ENCODE measurements at places on chromosomes 3 and 15.

DNA sequence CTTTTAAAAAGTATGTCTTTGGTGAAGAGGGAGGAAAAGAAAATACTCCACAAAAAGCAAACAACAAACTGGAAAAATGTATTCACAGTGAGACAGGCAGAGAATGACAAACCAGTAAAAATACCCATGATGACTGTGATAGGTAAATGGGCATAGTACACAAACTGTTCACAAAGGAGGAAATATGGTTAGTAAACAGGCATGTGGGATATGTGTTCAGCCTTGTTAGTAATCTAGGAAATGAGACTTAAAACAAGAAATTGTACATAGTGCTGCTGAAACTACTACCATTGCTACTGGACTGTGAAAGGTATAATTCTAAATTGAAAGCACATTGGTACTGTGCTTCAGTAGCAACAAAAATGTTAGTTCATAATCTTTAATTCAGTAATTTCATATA is 50.1 kb downstream of the UBE2E2 start:
- no peak for DNase-seq

- no peak for DNase-seq
Observed at GRCh38 chr3:27213450-27213849, 155.7 kb downstream of the NEK10 start.

- no peak for DNase-seq
Observed at GRCh38 chr3:127038466-127038865, 55.6 kb downstream of the PLXNA1 start.

DNA sequence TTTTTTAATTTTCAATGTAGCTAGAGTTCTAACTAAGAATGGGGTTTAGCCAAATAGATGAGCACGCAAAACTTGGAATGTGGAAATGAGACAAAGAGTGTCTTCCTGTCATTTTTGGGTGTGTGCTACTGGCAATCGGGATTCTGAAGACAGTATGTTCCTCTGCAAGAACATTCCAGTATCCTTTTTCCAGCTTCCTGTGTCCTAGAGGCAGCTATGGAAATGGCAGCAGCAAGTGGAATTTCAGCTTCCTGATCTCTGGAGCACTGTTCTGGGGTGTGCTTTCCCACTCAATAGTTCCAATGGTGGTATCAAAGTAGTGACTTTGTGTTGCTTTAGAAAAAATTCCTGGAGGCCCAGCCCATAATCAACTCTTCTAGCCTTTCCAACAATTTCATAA is 642.9 kb upstream of the KCNMB2 start:
- DNase-seq: no peak

GRCh38 chr3:195099951-195100785 is 170.8 kb downstream of the XXYLT1 start:
- no peak for DNase-seq

DNA sequence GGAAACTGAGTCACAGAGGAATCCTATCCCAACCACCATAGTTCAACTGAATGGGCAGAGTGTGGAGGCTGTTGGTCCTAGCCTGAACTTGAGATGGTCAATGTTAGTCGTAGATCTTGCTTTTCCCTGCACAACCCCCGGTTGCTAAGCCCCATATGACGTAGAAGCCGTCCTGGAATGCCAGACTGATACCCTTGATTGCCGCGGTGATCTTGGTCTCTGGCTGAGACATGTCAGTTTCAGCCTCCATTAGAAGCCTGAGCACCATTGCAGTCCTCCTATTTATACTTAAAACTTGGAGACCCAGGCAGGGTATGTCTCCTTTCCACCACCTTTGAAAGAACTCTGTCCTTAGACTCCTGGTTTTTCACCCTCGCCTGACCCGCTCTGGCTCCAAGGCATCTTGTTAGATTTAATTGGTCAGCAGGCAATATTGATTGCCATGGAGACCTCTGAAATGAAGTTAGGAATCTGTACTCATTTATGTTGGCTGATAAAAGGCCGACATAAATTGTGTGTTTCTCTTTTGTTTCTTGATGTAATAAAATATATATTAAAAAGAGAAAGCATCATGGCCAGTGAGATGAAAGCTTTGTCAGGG is 53.4 kb downstream of the RPLP1 start:
- DNase-seq: no peak

DNA sequence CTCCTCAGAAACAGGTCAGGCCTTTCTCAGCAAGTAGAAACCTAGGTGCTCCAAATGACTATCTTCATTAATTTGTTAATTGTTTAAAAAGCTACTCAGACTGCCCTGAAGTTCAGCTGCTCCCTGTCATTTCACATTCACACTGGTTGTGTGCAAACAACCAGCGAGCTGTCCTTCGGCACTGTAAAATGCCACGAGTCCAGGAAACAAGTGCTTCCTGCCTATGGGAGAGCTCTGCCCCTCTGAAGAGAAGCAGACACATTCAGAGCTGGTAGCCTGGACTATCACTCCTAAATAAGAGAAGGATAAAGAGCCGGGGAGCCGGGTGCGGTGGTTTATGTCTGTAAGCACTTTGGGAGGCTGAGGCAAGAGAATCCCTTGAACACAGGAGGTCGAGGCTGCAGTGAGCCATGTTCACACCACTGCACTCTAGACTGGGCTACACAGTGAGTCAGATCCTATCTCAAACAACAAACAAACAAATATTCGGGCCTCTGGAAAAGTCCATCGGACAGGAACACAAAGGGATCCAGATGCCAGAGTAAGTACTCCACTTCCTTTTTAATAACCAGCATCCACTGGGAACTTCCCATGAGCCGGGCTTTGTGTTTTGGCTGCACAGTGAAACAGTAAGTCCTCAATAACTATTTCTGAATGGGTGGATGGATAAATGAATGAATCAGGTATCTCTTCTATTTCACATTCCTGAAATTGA is 114.4 kb upstream of the WNT5A start:
- DNase-seq: no peak

- DNase-seq: no peak
Observed at GRCh38 chr3:197226179-197226578, 72.2 kb downstream of the DLG1 start.

DNA sequence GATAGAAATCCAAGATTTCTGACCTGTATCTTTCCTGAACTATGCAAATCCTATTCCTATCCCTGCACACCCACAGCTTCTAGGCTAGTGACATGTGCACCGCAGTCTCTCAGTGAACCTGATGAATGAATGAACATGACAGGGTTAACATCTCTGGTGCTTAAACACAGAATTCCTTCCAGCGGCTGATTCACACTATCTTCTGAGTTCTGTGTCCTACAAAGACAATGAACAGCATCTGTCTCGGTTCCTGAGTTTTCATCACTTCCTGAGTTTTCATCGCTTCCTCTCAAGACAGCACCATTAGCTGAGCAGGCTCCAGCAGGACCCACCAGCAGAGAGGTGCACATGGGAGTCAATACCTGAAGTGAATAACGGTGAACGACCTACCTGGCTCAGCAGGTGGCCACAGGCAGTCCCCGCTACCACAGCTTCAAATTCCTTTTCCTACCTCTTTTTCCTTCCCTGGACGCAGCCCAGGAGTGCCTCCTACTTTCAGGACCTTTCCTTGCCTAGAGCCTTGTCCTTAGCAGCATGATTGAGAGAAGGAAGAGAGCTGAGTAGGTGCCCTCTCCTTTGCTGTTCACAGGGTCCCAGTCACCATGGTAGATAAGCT is 113.5 kb downstream of the IGF2BP2 start:
- DNase-seq: no peak

- DNase-seq: no peak
Observed at GRCh38 chr3:4845882-4846281, 133.4 kb upstream of the BHLHE40 start.

DNA sequence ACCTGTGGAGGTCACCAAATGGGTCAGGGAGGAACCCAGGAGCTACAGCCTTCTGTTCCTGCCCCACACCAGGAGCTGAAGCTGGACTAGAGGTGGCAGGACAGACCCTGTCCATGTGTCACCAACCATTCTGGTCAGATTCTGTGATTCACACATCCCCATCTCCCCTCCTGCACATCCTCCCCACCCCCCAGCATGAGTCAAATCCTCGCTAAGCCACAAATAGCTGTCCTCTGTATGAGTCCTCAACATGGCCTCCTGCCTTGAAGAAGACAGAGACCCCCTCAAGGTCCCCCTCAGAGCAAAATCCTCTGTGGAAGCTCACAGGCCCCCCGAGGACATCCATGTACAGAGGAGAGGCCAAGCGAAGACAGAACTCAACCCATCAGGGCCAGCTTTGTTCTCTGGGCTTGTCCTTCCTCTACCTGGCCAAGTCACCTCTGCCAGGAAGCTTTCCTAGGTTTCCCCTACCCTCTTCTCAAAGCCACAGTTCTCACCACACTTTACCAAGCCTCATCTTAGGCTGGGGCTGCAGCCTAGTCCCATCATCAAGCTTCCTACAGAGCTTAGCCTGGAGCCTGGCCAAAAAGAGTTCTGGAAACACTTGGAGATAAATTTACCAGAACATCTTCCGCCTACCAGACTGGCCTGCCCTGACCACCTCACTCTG is 17.1 kb downstream of the CACNA2D2 start:
- DNase-seq: no peak

GRCh38 chr3:15291589-15292541 is 40.5 kb downstream of the SH3BP5 start:
- no peak for DNase-seq

DNA sequence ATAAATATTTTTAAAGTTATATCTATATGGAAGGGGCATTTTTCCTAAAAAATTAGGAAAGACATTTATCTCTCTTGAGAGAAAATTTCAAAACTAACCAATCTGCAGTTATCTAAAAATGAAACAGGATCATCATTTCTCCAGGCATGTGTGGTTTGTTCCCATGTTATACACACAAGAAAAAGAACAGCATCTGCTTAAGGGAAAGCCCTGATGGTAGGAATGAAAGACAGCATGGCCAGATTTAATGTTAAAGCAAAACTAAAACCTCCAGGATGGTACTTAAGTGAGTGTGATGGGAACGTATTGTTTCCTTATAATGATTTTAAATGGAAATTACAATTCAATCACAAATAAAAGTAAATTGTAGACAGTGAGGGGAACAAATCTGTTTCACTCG is 46.2 kb upstream of the GYG1 start:
- DNase-seq: no peak

DNA sequence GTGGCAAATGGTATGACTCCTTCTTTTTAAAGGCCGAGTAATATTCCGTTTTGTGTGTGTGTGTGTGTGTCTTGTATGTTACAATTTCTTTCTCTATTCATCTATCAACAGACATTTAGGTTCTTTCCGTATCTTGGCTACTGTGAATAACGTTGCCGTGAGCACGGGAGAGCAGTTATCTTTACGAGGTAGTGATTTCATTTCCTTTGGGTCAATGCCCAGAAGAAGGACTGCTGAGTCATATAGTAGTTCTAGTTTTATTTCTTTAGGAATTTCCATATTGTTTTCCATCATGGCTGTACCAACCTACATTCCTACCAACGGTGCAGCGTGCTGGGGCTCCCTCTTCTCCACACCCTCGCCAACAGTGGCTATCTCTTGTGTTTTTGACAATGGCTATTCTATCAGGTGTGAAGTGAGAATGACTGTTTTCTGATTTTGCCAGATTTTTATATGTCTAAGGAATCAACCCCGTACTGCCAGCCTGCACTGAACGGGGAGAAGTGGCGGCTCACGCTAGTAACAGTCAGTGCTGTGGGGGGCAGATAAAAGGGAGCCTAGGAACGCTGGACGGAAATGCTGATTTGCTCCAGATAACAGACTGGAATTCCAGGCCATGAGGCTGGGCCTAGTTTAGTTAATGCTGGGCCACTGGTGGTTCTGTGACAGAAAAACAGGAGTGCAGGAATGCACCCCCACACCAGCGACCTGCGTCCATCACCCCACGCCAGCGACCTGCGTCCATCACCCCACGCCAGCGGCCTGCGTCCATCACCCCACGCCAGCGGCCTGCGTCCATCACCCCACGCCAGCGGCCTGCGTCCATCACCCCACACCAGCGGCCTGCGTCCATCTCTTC is 168.1 kb downstream of the XXYLT1 start:
- no peak for DNase-seq

- DNase-seq: no peak
Observed at GRCh38 chr3:67526246-67526645, 128.2 kb downstream of the SUCLG2 start.

DNA sequence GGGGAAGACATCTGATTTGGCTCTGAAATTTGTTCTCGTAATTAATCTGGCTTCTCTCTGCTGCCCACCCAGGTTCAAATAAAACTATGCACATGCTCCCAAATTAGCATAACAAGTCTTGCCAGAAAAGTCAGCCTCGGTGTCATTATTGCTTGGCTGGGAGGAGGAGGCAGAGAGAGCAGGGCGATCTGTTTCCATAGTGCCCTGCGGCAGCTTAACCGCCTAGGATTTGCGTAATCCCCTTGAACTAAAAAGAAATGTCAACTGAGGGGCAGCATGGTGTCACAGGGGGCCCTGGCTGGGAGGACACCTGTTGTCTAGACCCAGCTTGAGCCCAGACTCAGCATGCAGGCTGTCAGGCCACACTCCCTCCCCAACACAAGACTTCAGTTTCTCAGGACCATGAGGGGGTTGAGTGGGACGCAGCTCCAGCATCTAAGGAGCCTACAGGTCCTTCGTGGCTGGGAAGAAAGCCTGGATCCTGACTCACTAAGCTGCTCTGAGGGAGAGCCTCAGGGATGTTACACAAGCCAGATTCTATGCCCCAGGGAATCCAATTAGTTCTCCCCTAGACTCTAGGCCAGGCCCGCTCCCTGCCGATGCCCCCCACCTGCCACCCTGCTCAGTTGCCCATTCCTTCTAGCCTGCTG is 17.3 kb downstream of the MRPS11 start:
- no peak for DNase-seq

DNA sequence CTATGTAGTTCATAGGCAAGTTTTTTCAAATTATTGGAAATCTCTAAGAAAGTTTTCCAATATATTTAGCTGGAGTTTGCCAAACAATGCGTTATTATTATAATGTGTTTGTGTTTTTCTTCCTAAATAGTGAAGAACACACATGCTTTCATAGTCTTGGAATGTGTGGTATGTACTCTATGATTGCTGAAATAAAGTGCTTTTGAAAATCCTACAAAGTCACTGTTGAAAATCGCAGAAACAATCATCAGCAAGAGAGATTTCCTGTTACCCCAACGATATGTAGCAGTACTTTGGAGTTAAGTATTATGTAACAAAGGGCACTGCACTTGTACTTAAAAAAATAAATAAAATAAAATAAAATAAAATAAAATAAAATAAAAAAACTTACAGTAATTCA is 796.2 kb downstream of the NAALADL2 start:
- no peak for DNase-seq

- DNase-seq: no peak
Observed at GRCh38 chr3:184466413-184466960, 86.6 kb downstream of the CHRD start.

DNA sequence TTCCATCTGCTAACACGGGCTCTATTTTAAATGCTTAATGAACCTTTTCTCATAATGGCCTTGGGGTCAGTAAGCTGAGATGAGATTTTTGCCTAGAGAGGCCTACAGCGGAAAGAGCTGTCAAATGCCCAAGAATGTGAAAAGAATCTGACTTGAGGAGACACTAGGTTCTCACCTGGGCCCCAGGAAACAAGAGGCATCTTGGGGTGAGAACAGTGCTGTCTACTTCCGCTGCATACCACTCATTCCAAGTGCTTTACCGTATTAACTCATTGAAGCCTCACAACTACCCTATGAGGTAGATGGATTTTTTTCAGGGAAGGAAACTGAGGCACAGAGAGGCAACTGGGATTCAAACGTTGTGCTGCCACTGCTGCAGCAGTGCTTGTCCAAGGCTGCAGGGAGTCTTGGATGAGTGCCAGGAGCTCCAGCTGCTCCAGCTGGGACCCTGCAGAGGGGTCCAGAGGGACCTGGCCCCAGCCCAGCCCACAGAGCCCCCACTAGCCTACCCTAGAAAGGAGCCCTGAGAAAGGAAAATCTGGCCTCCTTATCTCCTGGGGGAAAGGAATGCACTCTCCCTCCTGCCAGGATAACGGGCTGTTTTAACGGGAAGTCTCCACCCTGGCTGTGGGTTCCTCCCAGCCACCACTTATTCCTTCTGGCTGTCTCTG is 68.4 kb downstream of the SLC12A8 start:
- DNase-seq: no peak

- DNase-seq: no peak
Observed at GRCh38 chr15:80440024-80440423, 35.8 kb downstream of the ARNT2 start.

Measured in progenitor cell of endocrine pancreas (in vitro differentiated cells).